ENCODE measurements at places on chromosomes 6 and 20.

DNA sequence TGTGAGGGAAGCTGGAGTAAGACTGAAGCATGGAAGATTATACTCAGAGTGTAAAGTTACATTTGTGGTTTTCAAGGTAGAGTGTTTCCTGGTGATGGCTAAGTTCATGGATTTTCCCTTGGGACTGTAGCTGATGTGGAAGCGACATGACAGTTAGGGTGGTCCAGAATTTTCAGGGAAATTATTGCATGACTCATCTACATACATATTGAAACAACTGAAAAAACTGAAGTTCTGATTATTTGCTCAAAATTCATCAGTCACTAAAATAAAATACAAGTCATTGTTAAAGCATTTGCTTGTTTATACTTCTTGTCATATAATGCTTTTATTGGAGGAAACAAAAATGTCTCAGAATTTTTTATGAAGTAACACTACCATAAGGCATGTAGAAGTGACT, 700.0 kb downstream of the RFPL4B start:
- no peak for DNase-seq

GRCh38 chr6:151286214-151286613, 46.4 kb downstream of the AKAP12 start:
- no peak for DNase-seq

DNA sequence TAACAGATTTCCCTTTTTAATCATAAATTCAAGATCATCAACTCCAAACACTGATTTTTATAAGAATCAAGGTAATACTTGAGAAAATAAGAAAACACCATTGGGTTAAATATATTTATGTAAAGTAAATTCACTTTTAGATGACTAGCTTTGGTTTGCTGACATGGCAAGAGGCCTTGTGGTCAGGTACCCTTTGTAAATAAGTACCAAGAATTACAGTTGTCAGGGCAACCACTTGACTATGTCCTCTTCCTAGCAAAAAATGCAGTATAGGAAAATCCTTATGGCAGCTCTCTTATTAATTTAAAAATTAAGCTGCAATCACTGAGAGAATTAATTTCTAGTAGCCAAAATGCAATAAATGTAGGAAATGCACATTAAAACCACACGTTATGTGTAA, 153.8 kb downstream of the INSM1 start:
- no peak for DNase-seq

- DNase-seq = no peak
These were observed 24.6 kb downstream of the HBS1L start for GRCh38 chr6:135030056-135030473.

- DNase-seq = no peak
These were observed 263.7 kb upstream of the ARID1B start for GRCh38 chr6:156513504-156513903.

DNA sequence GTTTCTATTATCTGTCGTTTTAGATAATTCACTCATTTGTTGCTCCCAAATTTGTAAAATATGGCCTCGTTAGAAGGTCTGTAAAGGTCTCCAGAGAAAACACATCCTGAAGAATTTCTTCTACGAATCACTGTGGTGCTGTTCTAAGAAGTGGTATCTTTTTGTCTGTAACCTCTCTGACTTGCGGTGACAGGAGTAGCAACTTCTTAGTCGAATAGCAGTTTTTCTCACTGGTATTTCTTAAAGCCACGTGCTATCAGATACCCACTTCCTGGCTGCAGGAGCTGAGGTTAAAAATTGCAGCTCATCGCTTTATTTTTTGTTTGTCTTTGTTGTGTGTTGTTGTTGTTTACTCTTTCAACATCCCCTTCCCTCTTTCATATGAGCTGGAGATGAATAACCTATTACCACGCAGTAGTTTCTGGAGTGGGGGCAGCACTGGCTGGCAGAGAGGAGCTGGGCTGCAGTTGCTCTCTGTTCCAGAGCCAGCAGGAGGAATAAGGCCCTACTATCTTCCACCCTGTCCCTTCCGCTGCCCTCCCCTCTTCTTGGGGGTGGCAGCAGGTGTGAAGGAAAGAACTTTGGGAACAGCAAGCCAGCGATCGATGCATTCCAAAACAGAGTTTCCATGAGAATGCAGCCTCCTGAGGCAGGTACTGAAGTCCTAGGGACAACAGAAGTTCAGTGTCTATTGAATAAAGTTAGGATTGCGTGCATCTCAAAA, 64.7 kb downstream of the C6orf118 start:
- DNase-seq = no peak

Data from NCI-H446 treated with DMSO at 0.1 percent for 48 hours (cell line).